Activated CD8-positive, alpha-beta memory T cell treated with anti-CD3 and anti-CD28 coated beads for 4 hours (primary cell): ENCODE measurements at places on chromosomes 5 and 9.

- no peak for DNase-seq
Measured at GRCh38 chr9:34125681-34126206, 754 bp downstream of the DCAF12 start.

GRCh38 chr5:54900984-54901725 is 84.2 kb downstream of the ESM1 start:
- no peak for DNase-seq

- no peak for DNase-seq
Measured at GRCh38 chr9:120654272-120654671, 60.0 kb downstream of the MEGF9 start.

GRCh38 chr9:91757782-91758181 is 192.2 kb downstream of the ROR2 start:
- no peak for DNase-seq

- no peak for DNase-seq
Measured at GRCh38 chr5:172790496-172790889, 19.5 kb upstream of the DUSP1 start.

DNA sequence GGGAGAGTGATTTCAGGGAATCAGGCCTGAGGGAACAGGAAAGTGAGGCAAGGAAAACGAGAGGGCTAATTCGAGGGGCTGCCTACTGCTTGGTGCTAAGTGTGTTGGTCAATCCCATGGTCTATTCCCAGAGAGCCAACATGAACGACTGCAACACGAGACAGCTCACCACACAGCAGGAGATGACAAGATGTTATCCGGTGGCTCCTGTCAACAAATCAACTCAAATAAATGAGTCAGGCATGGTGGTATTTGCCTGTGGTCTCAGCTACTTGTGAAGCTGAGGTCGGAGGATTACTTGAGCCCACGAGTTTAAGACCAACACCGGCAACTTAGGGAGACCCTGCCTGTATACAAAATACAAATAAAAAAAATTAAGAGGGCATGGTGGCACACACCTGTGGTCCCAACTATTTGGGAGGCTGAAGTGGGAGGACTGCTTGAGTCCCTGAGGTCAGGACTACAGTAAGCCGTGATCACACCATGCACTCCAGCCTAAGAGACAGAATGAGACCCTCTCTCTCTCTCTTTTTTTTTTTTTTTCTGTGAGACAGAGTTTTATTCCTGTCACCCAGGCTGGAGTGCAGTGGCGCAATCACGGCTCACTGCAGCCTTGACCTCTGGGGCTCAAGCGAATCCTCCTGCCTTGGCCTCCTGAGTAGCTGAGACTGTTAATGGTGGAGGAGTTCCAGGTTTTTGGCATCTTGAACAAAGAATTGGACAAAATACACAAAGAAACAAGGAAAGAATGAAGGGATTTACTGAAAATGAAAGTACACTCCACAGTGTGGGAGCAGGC is 9.0 kb upstream of the FAF2 start:
- DNase-seq, result no peak

- DNase-seq, result no peak
Measured at GRCh38 chr9:20070336-20070735, 281.5 kb upstream of the SLC24A2 start.

DNA sequence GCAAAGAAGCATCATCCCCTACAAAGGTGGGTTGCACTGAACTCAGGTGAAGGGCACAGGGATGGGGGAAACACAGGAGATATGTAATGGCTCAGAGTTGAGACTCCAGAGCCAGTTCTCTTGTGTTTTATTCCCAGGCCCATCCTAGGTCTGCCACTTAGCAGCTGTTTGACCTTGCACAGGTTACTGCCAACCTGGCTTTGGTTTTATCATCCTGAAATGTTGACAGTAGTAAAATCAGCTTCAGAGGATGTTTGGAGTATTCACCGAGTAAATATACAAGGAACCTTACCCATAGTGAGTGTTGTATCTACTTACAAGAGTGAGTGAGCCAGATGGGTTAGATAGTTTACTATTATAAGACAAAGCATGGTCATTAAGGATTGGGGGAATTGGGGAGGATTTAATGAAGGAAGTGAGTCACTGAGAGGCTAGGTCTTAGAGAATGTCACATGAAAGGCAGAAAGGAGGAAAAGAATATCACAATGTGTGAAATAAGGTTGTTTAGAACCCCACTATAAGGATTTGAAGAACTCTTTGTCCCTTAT is 141.3 kb downstream of the MAN2A1 start:
- DNase-seq, result no peak

GRCh38 chr5:174090129-174090528 is 44.6 kb downstream of the NSG2 start:
- DNase-seq, result no peak

- no peak for DNase-seq
Measured at GRCh38 chr9:32596096-32596865, 23.3 kb upstream of the NDUFB6 start.
